ENCODE measurements at places on chromosomes 1 and 21.

DNA sequence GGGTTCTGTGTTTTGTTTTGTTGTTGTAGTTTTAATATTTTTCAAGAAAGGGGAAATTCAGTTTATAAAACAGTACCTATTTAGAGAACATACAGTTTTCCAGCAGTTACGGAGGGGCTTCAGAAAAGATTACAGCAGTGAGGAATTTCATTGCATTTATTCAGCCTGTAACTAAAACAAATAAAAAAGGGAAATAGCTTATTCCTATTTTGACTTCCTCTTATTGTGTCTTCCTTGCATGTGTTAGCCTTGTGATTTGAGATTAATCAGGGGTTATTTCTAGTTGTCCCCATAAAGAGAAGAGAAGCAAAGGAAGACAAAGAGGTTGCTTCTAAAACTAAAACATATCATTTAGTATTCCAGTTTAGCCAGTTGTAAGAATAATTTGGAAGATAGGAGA is 35.0 kb downstream of the CTTNBP2NL start:
- no peak for DNase-seq

DNA sequence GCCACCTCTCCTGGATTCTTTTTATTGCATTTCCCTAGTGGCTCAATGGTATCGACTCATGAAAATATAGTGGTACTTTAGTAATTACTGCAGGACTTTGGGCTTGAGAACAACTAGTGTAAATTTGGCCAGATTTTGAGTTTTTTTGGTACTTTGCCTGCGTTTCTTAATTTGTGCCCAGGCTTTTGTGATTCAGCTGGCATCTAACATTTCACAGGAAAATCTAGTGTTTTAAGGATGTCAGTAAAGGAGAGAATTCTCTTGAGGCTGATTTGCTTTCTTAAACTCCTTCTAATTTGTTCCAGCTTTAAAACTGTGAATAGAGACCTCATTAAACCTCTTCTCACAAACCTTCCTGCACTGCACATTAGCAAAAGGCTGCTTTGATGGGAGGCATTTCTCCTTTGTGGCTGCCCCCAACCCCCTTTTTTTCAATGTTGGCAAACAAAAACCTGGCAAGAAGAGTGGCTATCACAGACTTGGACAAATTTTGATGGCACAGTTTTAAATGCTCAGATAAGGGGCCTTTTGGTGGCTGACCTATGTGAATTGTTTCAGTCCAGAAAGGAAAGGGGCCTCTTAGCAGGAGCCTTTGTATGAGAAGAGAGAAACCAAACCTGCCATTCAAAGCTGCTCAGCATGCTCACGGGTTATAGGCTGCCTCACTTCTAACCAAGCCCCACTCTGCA is 113.4 kb upstream of the RAVER2 start:
- DNase-seq: no peak

DNA sequence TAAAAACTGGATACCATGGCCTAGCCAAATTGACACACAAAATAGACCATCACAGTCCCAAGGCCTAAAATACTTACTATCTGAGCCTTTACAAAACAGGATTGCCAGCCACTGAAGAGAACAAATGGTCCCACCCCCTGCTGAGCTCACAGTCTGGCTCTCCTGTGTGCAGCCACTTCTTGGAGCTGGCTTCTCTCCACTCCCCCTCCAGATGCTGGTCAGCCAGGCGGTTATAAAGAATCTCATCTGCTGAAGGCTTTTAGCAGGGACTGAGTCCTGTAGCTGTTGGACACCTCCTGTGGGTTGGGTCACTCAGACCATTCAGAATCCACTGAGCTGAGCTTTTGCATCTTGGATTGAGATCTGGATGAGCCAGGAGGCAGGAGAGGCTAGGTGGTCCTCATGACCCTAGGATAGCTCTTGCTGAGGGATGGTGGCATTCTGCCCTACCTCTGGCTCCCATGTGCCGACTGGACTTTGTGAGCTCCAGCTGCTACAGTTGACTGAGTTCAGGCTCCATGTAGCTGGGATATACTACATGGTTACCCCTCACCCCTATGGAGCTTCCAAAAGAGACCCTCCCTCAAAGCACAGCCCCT is 16.1 kb downstream of the OXCT2 start:
- no peak for DNase-seq

GRCh38 chr21:41009398-41010100 is 158.4 kb upstream of the BACE2 start:
- no peak for DNase-seq

DNA sequence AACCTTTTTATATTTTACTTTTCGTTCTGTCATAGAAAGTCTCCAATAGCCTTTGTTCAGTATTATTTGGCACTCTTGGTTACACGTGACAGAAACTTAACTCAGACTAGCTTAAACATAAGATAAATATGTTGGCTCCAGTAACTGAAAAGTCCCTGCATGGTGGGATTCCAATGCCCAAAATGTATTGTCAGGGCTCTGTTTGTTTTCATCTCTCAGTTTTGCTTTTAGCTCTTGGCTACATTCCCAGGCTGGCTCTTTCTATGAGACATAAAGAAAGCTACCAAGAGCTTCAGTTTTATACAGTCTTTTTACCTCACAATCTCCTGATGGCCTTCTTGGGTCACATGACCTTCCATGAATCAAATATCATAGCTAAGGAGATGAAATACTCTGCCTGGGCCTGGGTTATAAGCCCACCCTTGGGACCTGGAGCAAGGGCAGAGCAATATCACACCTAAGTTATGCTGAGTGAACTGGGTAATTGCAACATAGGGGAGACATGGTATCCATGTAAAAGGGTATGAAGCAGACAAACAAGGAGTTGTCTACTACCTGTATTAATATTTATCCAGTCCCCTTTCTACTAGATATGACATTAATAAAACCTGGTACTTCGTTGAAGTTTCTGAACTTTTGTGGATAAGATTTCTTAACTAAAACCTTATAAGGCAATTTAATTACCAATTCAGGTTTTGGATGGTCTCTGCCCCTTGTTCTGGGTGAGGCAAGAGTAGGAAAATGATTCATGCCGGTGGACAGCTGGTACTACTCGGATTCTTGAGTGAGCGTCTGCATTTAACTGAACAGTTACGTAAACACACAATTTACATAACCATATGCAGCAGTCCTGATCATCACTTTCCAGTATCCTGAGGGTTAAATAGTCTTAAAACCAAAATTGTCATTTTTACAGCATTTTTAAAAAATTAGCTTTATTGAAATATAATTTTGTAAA is 442.3 kb downstream of the GPATCH2 start:
- no peak for DNase-seq

- no peak for DNase-seq
Observed at GRCh38 chr1:67755619-67756018, 70.6 kb downstream of the GADD45A start.

- no peak for DNase-seq
Observed at GRCh38 chr1:176049582-176049981, 157.5 kb downstream of the COP1 start.

- no peak for DNase-seq
Observed at GRCh38 chr1:73411479-73411878, 786.5 kb downstream of the LRRIQ3 start.

GRCh38 chr1:26932531-26932930 is 11.0 kb downstream of the NUDC start:
- DNase-seq: no peak

DNA sequence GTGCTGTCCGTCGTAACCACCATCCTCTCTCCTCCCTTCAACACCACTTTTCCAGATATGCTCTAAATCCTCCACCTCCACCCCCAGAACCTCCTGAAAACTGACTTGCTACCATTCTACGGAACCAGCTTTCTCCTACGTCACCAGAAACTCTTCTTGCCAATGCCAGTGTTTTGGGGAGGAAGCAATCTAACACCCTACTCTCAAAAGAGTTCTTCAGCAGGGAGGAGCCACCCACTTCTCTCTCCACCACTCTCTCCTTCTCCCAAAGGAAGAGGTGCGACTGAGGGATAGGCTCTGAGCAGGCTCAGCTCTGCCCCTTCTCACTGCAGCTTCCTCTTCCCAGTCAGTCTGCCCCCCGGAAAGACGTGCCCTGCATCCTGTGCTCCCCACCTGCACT is 6.1 kb upstream of the S100A2 start:
- no peak for DNase-seq
